EL (cell line): ENCODE measurements at places on chromosomes 3 and 15.

DNA sequence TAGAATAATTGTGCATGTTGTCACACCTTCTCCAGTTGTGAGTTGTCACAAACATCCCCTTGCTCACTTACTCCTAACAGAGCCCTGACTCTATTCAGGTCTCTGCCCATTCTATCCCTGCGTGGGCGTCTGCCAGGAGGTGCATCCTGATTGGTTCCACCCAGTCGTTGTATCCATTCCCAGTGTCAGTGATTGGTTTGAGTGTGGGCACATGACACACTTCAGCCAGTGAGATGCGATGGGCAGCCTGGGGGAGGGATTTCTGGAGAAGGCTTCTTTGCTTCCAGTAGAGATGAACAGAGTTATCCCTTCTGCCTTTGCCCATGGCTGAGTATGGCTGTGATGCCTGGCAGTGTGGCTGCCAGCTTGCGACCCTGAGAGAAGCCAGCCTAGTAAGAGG lies 18.7 kb downstream of the PXYLP1 start:
- DNase-seq = no peak

- no peak for DNase-seq
These were observed 695.7 kb upstream of the NECTIN3 start for GRCh38 chr3:110375751-110376518.

GRCh38 chr3:61637088-61638051 lies 76.0 kb downstream of the PTPRG start:
- peak; percentile 55 for DNase-seq

GRCh38 chr3:179565496-179565895 lies 2.8 kb downstream of the ACTL6A start:
- DNase-seq = no peak

- no peak for DNase-seq
These were observed 23.1 kb downstream of the CD47 start for GRCh38 chr3:108067768-108068167.
